Dermis microvascular lymphatic vessel endothelial cell (primary cell): ENCODE measurements at places on chromosomes 5 and 9.

DNA sequence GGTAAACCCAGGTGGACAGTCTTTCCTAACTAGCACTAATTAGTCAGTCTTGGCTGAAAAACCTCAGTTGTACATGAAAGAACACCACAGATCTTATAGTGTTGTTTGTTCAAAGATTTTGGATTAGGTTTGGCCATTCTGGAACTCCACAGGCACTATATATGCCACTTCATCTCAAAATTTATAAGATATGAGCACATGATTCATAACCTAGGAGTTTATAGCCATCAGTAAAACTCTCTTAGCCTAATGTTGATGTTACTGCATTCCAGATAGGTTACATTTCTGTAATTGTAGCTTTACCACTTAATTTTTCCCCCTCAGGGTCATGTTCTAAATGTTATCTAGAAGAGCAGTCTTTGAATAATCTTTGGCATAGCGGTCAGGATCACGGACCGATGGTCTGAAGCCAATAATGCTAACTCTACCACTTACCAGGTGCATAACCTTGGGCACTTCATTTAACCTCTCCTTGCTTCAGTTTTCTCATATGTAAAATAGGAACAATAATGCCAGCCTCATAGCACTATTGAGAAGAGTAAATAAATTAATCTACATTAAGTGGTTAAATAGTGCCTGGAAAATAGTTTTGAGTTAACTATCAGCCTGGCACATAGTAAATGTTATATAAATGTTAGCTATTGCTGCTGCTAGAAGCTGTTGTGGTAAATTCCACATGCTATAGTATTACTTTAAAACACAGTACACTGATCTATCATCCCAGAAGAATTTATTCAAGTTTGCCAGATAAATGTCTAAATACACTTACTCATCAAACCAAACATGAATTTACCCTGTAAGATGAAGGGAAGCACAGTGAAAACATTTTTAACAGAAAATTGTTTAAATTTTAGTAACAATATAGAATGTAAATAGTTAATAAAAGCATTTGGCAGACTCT, 743.9 kb downstream of the NR2F1-AS1 start:
- no peak for DNase-seq

GRCh38 chr9:21592063-21592338, 109.9 kb upstream of the IFNE start:
- DNase-seq, result no peak

DNA sequence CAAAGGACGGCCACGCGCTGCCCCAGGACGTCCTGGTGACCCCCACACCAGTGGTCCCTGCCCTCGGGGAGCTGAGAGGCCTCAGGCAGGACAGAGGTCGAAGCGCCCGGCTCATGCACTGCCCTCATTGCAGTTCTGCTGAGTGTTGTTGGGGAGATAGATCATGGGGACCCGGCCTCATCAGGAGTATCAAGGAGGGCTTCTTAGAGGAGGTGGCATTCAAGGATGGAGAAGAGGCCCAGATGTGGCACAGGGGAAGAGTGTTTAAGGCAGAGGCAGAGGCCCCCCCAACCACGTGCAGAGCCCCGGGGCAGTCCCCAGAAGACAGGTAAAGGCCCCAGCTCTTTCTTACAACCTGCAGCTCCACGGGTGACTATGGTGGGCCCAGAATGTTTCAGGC, 26.2 kb downstream of the ASS1 start:
- no peak for DNase-seq

DNA sequence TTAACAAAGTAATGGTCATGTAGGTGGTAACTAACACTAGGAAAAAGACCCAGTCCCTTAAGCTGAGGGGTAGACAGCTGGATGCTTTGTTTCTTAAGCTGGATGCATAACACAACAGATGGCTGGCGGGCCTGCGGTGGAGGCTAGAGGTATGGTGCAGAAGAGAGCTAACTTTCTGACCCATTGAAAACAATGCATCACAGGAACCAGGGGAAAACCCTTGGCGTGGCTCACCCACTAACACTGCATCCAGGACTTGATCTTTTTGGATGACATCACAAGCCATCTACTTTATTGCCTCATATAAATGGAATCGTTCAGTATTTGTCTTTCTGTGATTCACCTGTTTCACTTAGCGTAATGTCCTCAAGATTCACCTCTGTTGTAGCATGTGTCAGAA, 138.7 kb downstream of the AUH start:
- no peak for DNase-seq

DNA sequence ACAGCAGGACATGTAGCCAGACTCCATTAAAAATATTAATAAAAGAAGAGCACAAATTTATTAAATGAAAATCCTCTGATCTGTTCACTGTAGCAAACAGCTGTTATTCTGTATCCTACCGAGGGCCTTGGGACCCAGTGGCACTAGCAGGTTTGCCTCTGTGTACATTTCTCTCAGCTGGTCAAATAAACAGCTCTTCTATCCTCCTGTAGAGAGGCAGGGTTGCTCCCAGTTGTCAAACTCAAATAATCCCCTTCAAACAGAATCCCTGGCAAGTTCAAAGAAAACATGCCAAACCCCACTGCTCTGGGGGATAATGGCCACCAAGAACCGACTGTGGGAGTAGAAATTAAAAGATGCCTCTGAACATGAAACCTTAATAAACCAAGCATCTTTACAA, 1262.0 kb upstream of the DMAC1 start:
- no peak for DNase-seq

DNA sequence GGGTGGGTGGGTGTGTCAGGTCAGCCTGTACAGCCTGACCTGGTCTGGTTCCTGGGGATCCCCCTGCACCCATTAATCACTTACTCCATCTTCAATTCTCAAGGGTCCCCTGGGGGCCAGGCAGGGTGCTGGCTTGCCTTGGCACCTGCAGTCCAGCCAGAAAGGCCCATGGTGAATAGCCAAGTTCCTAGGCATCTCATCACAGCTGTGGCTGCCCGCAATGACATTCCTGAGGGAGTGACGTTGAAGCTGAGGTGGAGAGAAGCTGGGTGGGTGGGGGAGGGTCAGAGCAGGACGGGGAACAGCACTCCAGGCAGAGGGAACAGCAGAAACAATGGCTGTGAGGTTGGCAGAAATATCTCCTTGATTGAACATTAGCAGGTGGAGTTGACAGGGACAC, 10.6 kb downstream of the HMCN2 start:
- no peak for DNase-seq

- no peak for DNase-seq
Measured at GRCh38 chr5:135010502-135011354, 23.3 kb downstream of the PITX1 start.

DNA sequence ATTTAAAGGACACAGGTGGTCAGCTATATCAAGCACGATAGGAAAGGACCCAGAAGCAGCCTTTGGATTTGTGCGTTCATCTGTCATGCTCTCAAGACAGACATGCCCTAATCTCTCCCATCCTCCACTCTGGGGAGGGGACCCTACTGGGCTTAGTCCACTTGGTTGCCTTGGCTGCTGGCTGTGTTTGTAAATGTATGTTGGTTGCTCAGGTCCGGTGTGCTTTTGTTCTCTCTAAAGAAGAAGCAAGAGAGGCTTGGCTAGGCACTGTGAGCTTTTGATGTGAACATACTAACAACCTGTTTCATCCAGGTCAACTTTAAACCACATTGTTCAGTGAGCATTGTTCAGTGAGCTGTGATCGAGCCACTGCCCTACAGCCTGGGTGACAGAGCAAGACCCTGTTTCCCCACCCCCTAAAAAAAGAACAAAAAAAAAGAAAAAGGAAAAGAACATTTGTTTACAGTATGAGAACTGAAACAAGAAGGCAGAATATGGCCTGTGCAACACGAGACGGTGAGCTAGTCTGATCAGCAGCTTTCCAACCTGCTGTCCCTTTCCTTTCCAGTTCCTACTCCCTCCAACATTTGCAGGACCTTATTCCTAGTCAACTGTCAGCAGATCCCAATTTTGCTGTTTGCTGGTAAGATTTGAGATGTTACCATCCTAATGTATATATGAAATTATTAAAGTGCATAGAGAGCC, 228.3 kb downstream of the ARHGAP26 start:
- DNase-seq, result no peak

GRCh38 chr5:107365320-107366109, 305.2 kb downstream of the EFNA5 start:
- no peak for DNase-seq

DNA sequence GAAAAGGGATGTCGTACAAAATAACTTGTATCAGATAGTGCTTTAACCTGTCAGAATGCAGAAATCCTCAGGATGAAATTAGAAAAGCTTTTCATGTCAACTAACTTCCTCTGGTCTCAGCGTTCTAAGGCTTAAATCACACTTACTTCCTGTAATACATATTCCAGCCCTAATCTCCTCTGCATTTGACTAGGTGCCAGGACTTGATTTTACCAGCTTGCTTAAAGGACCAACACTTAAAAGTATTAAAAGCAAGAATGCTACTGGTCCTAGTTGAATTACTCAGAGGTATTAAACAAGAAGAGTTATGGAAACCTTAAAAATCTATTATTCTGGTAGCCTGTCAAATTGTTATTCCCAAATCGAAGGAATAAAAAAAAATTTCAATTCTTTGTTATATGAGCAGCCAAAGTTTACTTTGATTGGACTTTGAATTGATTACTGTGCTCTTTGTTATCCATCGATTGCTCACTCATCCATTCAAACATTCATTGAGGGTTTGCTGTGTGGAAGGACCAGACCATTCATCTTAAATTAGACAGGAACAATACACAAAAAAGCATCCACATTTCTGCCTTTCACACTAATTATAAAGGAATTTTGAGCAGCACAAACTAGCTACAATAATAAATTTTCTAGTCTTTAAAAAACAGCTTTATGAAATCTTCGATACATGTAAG, 108.7 kb downstream of the MUSK start:
- no peak for DNase-seq

DNA sequence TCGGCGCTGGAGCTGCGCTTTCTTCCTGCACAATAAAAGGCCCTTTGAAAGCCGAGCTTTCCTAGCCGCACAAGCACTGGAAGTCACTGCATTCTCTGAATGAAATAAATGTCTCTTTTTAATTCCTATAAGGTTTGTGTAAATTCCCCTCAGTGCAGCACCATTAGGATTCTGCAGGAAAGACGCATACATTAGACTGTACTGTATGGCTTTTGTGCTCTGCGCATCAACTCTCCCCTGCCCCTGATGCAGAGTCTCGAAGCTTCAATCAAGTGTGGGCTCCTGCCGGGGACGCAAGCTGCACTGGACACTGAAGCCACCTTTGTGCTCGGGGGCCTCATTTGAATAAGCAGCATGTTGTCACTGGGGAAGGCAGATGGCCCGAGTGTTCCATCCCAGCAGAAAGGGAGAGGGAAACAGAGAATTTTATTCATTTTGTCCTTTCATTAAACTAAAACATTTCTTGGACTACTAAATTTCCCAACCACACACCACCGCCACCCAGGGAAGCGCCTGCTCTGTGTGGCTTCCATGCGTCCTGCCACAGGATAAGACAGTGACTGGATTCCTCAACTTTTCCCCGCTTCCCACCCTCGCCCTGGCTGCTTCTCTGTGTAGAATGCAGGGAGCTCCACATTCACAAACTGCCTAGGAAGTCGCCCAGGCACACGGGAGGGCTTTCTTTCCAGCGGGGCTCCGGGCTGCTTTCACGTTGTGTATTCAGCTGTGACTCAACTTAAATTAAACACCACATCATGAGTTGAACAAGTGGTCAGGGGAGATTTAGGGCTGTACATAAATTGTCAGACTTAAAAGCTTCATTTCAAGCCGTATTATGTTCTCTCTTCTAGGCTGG, 635.4 kb downstream of the IRX1 start:
- DNase-seq, result no peak

DNA sequence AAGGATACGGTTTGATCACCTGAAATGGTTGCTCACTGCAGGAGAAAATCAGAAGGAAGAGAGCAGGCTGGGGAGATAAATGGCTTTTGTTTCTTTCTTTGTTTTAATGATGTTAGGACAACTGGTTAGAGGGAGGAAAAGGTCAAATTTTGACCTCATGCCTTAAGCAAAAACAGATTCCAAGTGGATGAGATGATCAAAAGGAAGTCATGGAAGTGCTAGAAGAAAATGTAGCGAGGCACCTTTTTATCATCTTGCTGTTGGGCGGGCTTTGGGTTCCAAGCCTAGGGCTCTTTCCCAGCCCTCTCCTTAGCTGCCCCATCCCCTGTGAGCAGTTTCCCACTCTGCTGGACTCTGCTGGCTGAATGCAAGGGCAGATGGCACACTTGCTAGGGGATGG, 127.9 kb downstream of the ADAMTS2 start:
- no peak for DNase-seq

GRCh38 chr9:3385871-3386270, 139.9 kb downstream of the RFX3 start:
- DNase-seq, result no peak
